CD4-positive, alpha-beta T cell treated with Interleukin-2 at 100 ng/mL for 4 hours (primary cell): ENCODE measurements at places on chromosomes 6 and 20.

DNA sequence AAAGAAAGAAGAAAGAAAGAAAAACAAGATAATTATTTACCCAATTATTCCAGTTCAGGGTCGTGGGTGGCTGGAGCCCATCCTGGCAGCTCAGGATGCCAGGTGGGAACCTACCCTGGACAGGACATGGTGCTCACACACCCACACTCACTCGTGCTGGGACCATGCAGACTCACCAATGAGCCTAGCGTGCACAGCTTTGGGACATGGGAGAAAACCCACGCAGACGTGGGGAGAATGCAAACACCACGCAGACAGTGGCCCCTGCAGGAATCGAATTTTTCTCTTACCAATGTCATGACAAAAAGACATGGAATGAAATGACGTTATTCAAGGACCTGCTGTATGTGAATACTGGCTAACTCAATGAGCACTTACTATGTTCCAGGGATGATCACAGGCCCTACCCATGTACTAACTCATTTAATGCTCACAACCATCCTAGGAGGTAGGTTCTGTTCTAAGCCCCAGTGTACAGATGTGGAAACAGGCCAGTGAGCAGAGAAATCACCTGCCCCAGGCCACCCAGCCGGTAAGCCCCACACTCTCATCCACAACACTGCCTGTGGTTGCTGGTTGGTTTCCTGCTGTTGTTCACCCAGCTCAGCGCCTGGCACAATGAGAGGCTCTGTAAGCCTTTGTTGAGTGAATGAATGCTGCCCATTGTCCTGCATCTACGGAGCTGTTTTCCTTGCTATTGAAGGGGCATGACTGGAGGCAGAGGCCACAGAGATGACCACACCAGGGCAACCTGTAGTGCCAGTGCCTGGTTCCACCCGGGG, 6.8 kb upstream of the PI16 start:
- DNase-seq: peak; percentile 63

GRCh38 chr6:166336847-166337246, 5.5 kb downstream of the SFT2D1 start:
- no peak for DNase-seq

DNA sequence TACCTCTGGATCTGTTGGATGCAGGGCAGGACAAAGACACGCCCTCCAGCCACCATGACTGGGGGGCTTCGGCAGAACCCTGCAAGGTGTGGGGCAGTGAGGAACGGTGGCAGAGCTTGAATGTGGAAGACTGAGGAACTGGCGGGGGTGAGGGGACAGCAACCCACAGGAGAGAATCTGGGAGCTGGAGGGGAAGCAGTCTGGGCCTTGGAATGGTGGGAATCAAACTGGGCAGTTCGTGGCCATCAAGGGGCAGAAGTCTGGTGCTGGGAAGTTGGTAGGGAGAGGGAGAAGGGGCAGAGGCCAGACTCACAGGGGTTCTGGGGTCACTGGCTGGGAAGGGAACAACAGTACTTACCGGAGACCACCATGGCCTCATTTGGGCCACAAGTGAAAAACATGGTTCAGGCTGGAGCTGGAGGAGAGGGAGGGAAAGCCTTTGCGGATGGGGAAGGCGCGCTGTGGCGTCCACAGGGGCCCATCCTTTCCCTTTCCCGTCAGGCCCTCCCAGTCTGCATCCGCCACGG, 635 bp downstream of the FLOT1 start:
- no peak for DNase-seq

DNA sequence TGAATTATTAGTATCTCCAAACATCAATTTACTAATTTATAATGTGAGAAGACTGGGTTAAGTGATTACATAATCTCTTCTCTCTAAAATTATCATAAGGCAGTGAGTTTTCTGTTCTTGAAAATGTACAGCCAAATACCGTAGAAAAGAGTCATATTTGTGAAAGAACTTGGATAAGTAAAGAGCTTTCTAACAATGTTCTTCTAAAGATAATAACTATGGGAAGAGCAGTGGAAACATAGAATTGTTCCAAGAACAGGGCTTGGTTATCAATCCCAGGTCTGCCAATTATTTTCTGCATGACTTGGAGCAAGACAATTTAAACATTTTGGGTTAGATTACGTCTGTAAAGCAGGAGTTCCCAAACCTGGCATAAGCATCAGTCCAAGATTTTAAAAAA, 198.1 kb upstream of the SGK1 start:
- no peak for DNase-seq

DNA sequence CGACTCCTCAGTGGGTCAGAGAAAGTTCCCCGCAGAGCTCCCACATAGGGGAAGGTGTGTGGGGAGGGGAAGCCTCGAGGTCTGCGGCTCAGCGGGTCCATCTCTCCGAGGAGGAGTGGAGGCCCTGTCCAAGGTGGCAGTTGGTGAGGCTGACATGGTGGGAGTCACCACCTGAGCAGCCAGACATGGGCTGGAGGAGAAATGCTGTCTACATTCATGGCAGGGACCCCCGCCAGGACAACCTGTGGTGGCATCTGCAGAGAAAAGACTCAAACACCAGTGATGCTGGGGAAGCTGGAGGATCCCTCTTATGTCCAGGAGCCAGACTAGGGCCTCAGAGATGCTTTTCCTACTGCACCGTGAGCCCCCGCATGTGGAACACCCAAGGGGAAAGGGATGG, 49.8 kb downstream of the BMP7 start:
- no peak for DNase-seq

GRCh38 chr6:86937219-86938079, at the start of gene HTR1E:
HTR1E (plus strand) TSS chr6:86937528; CDS start chr6:87015335, 77,807 bp downstream.
- DNase-seq: no peak

DNA sequence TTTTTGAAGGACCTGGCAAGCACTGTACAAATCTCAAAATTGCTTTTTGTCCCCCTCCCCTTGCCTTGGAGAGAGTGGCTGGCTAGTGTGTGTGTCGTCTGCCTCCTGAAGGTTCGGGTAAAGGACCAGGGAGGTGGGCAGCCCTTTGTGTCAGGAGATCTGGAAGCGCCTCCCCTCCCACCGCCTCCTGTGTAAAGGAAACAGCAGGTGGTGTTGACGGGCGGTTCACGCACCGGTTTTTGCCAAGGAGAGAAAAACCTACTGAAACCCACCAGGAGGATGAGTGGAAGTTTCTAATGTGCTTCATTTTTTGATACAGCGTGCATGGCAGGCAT, 1.2 kb downstream of the ENTPD6 start:
- no peak for DNase-seq

- DNase-seq: no peak
Observed at GRCh38 chr20:63116412-63117106, 99.4 kb downstream of the YTHDF1 start.

- DNase-seq: no peak
Observed at GRCh38 chr6:163352011-163352685, 62.4 kb upstream of the QKI start.

DNA sequence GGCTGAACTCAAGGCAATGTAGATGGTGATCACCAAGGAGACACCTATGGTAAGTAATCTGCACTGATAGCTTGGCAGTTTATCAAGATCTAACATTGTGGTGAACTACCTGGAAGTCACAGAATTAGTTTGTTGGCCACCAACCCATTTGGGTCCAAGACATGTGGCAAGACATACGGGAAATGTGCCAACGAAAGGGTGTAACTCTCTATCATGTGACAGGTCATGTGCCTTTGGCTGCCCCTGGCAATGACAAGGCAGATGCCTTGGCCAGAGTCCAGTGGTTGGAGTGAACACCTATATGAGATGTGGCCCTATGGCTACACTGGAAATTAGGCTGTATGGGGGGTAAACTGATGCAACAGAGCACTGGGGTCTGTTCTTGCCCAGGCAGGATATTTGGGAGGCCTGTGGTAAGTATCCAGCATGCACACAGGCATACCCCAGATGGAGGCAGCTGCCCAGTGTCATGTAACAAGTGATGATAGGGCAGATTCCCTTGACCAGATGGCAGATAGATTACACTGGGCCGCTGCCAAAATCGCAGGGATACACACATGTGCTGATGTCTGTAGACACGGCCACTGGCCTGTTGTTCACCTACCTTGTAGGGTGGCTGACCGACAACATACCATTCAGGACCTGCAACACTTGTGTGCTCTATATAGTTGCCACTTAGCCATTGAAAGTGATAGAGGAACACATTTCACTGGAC, 35.5 kb upstream of the HSF2 start:
- DNase-seq: no peak

GRCh38 chr6:2166717-2167116, 78.7 kb downstream of the GMDS start:
- no peak for DNase-seq

DNA sequence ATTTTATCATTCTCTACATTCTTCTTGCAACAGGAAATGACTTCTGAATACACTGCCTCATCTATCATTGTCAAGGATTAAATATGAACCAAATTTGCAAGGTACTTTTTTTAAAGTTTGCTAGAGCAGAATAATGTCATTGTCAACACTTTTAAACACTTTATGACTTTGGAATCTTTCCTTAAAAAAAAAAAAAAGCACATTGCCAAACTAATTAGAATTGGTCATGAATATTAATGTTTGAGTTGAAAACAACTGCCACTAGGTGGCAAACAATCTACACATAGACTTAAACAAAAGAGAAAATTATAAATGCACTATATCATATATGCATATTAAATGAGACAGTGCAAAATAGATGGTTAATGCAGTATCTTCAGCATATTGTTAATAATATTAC, 32.5 kb upstream of the TMEM244 start:
- DNase-seq: peak; percentile 38

DNA sequence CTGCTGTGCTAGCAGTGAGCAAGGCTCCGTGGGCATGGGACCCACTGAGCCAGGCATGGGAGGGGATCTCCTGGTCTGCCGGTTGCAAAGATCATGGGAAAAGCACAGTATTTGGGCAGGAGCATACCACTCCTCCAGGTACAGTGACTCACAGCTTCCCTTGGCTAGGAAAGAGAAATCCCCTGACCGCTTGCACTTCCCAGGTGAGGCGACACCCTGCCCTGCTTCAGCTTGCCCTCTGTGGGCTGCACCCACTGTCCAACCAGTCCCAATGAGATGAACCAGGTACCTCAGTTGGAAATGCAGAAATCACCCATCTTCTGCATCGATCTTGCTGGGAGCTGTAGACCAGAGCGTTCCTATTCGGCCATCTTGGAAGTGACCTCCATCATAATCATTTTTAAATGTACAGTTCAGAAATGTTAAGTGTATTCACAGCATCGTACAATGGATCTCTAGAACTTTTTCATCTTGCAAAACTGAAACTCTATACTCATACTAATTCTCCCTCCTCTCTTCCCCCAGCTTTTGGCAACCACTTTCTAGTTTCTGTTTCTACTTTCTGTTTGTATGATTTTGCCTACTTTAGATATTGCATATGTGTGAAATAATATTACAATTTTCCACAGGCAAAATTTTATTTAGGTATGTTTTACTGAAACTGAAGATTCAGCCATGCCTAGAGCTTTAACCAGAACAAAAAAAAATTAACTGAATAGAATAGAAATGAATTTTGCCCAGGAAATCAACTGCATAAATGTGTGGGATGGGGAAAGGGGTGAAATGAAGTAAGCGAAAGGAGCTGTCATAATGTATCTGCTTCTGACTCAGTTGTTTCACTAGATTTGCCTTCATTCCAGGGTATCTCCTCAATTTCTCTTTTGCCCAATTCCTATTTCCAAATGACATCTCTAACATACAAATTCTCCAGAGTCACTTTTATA, 100.0 kb downstream of the RWDD2A start:
- DNase-seq: no peak
